ENCODE measurements at places on chromosomes 4 and X.
A peak's percentile ranks its signal among the peaks of the same experiment; 100 is the strongest.

- DNase-seq: peak; percentile 46
These were observed 19.7 kb downstream of the MAEA start for GRCh38 chr4:1309261-1310010.

GRCh38 chr4:26723216-26723615 is 137.4 kb upstream of the STIM2 start:
- DNase-seq: no peak

GRCh38 chr4:76736414-76736813 is 161.5 kb downstream of the SOWAHB start:
- DNase-seq: no peak

- no peak for DNase-seq
These were observed 14.5 kb downstream of the SHISA3 start for GRCh38 chr4:42411803-42412202.

- DNase-seq: no peak
These were observed 9.2 kb downstream of the PIR start for GRCh38 chrX:15483891-15484290.

DNA sequence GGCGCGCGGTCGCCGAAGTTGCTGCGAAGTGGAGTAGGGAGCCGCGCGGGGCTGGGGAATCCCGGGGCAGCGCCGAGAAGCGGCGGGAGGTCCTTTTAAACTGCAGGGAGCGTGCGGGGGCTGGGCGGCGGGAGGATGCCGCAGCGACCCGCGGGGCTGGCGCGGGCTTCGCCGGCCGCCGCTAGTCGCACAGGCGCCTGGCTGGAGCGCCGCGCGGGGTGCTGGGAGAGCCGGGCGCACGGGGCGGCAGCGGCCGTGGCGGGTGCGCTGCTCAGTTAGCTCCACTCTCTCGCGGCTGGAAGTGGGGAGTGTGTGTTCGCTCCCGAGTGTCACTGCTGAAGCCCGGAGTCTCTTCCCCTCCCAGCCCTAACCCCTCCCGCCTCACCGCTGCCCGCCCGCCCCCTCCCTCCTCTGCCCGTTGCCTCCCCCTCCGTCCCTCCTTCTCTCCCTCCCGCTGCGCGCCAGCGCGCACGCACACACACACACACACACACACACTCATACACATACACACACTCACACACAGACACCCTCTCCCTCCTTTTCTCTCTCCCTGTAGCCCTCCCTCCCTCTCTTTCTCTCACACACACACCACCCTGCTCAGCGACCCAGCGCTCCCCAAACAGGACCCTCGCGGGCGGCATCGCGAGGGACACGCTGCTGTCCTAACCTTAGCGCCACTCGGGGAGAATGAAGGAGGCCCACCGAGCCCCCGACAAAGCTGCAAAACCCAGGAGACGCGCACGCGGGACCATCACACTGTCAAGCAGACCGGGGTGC is at the start of gene NDNF:
Gene NDNF (minus strand): TSS at position 312 of the 780 bp plus-strand sequence. CDS start 26,698 bp downstream, outside the sequence.
- peak; percentile 49 for DNase-seq

DNA sequence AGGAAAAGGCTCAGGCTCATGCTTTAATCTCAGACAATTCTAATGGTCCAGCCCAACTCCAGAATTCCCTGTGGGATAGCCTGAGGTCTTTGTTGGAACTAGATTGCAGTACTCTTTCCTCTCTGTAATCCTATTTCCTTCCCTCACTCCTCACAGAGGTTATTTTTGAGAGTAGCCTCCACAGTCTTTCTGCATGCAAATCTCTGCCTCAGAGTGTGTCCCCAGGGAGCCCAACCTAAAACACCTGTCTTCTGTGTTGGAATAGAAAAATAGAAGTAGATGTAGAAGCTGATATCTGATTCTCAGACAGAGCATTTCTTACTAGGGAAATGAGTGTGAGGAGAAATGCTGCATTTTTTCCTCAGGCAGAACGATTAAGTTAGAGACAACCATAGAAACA is 915.5 kb upstream of the EPHA5 start:
- DNase-seq: no peak

GRCh38 chr4:26116057-26116456 is 202.0 kb downstream of the SMIM20 start:
- no peak for DNase-seq

DNA sequence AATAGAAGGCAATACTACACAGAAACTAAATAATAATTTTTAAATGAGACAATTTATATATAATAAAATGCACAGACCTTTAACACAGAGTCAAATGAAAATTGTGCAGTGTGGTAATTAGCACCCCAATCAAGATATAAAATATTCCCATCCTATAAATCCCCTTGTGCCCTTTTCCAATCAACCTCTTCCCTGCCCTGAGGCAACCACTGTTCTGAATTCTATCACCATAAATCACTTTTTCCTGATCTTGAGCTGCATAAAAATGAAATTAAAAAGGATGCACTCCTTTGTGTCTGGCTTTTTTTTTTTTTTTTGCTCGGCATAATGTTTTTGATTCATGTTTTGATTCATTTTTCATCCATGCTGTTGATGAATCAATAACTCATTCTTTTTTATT is 107.0 kb downstream of the ATP8A1 start:
- DNase-seq: no peak

DNA sequence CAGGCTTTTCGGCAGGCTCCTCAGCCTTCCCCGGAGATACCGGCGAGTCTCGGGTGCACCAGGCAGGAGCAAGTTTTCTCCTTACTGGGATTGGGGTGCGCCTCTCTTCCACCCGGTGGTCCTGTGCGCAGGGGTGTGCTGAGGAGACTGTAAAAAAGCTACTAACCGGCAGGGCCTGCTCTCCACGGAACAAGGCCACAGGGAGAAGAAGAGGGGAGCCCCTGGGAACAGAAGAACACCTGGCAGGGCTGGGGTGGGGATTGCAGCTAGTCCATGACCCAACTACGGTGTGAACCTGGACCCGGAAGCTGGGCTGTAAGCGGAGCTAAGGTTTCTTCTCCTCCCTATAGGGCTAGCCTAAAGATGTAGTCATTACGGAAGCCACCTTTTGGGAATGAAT is 17.7 kb upstream of the ZIC3 start:
- DNase-seq: no peak

- DNase-seq: no peak
These were observed 132.5 kb downstream of the ARHGAP6 start for GRCh38 chrX:11533199-11533651.

GRCh38 chr4:108683479-108683878 is 33.1 kb downstream of the OSTC start:
- no peak for DNase-seq

- no peak for DNase-seq
These were observed 74.8 kb downstream of the POLA1 start for GRCh38 chrX:24768556-24768955.

Data from stimulated activated CD4-positive, alpha-beta T cell treated with anti-CD3 and anti-CD28 coated beads, Interleukin-12 subunit alpha, Interleukin-12 subunit beta, amount 100 ng/mL, for 4 hours (primary cell).